ENCODE measurements at places on chromosomes 12 and 14. TPM values are rescaled to one million over a fixed set of nuclear protein-coding genes. Genes with fewer than 3 reads are reported as not detected.

- DNase-seq = peak; percentile 75
Observed at GRCh38 chr12:48985475-48985897, 7.4 kb downstream of the WNT1 start.

The PRIMA1 gene
- 8.4 TPM for total RNA-seq

GRCh38 chr12:118035190-118036041 is 18.9 kb downstream of the RFC5 start:
- DNase-seq = no peak

The GPR84 gene
- not detected for total RNA-seq

The IQSEC3 gene
- 1.5 TPM for total RNA-seq

The MOAP1 gene
- total RNA-seq = 55.9 TPM

GRCh38 chr12:132466241-132467201 is 23.4 kb upstream of the FBRSL1 start:
- DNase-seq = peak; percentile 40

DNA sequence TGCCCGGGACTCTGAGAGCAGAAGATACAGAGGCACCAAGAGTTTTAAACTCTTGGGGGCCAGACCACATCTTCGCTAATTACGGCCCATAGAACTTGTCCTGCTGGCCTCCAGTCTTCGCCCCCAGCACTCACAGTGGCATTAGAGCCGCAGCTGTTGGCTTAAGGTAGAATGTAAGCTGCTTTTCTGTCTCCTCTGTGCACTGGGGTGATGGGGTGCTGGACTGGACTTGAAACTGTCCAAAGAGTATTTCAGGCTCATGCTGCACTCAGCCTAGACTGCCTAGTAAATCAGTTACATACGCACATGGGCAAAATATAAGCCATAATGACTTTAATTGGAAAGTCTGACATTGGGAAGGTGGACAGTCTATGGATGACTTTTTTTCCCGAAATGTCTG is 29.0 kb downstream of the YY1 start:
- DNase-seq = no peak

DNA sequence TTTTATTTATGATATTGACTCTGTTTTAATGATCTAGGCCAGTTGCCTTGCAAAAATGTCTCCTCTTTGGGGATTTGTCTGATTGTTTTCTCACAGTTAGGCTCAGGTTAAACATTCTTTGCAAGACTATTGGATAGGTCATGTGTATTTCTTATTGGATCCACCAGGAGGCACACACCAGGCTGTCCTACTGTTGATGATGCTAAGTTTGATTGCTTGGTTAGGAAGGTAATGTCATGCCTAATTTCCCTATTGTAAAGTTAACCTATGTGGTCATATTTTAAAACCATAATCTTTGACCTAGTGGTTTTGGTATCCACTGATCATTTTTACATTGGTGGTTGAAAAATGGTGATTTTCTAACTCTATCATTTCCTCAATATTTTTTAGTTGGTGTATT is 137.1 kb downstream of the BRMS1L start:
- no peak for DNase-seq

DNA sequence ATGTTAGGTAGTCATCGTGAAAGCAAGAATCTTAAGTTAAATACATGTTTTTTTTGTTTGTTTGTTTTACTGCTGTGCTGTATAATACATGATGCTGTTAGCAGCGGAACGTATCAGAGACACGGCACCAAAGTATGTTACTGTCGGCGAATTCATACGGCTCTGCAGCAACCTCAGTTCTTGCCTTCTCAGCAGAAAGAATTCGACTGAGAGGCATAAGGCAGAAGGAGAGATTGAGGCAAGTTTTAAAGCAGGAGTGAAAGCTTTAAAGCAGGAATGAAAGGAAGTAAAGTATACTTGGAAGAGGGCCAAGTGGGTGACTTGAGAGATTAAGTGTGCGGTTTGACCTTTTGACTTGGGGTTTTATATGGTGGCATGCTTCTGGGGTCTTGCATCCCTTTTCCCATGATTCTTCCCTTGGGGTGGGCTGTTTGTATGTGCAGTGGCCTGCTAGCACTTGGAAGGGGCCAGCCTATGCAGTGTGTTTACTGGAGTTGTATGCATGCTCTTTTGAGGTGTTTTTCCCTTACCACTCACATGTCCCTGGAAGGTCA is 23.7 kb downstream of the LEMD3 start:
- no peak for DNase-seq

DNA sequence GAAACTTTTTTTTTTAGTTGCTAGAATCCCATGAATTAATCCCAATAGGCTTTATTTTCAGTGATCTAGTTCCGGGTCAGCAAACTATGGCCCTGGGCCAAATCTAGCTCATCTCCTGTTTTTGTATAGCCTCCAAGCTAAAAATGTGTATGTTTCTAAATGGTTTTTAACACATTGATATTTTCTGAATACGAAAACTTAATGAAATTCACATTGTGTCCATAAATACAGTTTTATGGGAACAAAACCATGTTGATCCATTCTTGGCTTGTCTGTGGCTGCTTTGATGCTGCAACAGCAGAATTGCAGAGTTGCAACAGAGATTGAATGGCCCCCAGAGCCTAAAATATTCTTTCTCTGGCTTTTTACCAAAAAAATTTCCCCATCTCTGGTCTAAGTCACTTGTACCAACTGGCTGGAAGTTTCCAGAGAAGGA is 47.5 kb downstream of the ZNF664 start:
- DNase-seq = no peak

GRCh38 chr14:106837870-106838269 is 1311.5 kb downstream of the TMEM121 start:
- no peak for DNase-seq

DNA sequence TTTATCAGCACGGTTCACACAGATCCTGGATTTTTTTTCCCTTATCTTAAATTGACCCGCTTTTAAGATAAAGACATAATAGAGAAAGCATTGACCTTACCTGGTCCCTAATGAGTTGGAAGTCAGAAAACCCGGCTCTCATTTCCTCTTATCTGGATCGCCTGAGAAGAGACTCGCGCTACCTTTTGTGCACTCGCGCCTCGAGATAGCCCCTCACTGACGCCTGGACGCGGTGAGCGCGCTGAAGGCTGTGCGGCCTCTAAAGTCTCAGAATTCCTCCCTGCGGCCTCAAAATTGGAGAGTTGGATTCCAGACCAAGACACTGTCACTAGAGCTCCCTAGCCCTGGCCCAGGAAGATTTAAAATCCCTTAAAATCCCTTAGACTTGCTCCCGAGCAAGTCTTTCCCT is 7.0 kb downstream of the NKX2-1 start:
- no peak for DNase-seq

The RNFT2 gene
- total RNA-seq = 0.62 TPM

DNA sequence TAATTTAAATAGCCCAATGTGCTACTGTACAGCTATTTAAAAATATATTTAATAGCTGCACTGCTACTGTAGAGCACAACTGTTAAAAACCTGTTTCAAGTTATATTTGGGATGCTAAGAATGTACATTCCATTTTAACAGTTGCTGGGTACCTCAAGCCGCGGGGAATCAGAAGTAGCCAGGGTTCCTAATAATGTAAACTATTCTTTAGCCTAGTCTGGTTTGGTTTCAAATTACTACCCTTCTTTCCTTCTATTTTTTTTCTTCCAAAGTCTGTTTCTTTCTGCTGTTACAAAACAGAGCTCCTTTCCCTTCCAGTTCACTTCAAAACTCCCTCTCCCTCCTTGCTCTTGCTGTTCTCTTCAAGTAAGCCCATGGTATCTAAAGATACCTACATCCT is 21.3 kb downstream of the SCAF11 start:
- no peak for DNase-seq

GRCh38 chr14:86973177-86973576 is 1019.8 kb downstream of the GALC start:
- no peak for DNase-seq

DNA sequence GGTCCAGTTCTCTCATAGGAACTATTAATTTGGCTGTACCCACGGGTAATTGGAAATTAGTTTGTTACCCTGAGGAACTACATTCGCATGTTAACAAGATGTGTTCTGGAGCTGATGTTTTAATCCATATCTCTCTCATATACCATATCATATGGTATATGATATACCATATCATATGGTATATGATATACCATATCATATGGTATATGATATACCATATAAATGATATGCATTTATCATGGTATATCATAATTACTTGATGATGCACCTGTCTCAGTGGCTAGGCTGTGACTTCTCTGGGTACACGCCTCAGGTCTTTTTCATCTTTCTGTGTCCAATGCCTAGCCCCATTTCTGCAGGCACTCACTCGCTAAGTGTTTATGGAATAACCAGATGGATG is 13.0 kb downstream of the KCNK10 start:
- no peak for DNase-seq

GRCh38 chr12:18415227-18415626 is 153.9 kb downstream of the PIK3C2G start:
- no peak for DNase-seq

DNA sequence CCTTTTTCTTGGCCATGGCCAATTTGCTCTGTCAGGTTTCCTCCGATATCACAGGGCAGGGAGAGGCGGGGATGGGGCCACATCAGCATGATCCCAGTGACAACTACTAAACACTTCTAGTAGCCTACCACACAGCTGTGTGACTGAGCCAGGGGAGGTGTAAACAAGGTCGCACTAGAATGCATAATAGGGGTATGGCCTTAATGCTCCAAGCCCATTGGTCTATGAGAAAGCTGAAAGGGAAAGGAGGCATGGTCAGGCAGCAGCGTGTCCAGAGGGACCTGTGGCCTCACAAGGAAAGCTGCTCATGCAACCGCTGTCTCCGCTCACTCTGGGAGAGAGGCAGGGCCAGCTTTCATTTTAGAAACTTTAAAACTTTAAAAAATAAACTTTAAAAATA is 27.5 kb upstream of the ACTR6 start:
- DNase-seq = no peak

- no peak for DNase-seq
Observed at GRCh38 chr12:16613199-16613598, 7.2 kb upstream of the LMO3 start.

- no peak for DNase-seq
Observed at GRCh38 chr12:47271800-47272239, 192.1 kb upstream of the AMIGO2 start.

The TEDC1 gene
- 6.2 TPM for total RNA-seq

DNA sequence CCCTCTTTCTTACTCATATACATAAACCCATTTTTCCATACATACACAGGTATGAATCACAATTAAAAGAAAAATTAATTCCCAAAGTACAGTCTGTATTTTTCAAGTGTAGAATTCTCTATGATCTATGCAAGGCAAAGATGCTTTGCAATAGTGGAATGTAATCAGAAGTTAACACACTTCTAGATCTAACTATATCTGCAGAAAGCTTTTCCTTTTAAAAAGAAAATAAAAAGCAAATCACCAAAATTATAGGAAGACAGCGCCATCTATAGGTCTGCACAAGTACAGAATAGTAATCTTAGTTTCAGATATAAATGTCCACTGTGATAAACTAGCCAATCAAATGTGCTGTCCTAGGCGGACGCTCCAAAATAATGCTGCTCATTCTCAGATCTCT is 22.0 kb downstream of the SLC25A21 start:
- DNase-seq = no peak

GRCh38 chr12:29270446-29270845 is 110.5 kb downstream of the ERGIC2 start:
- no peak for DNase-seq

DNA sequence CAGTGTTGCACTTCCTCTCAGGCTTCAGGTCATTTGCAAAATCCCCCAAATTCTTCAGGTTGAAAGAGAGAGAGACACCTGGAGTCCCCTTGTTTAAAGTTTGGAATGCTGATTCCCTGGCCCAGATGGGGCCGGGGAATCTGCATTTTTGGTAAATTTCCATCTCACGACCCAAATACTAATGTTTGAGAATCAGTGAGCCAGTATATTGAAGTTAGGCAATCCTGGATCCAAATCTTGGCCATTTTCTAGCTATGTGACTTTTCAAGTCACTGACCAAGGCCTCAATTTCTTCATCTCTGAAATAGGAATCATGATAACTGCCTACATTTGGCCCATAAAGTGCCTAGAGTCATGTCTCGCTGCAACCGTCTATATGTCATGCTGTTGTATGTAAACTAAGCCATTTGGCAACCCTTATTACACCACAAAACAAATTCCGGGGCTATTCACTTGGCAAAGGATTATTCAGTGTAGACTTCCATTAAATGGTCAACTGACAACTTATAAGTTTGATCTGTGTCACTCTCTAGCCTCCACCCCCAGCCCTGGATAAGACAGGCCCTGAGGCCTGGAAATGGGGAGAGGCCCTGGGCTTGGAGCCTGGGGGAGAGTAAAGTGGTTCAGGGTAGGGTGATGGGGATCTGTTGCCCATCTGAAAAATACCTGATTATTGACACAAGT is 3.7 kb upstream of the ZFP36L1 start:
- no peak for DNase-seq

The RHEBL1 gene
- total RNA-seq = 0.48 TPM
